Activated CD4-positive, alpha-beta T cell treated with anti-CD3 and anti-CD28 coated beads, Interleukin-2, Interleukin-4, amounts not matched to agents 100 ng/mL and 50 ng/mL, durations not matched to agents 16 hours and 8 hours (primary cell): ENCODE measurements at places on chromosomes 11 and 22.
A peak's percentile ranks its signal among the peaks of the same experiment; 100 is the strongest.

DNA sequence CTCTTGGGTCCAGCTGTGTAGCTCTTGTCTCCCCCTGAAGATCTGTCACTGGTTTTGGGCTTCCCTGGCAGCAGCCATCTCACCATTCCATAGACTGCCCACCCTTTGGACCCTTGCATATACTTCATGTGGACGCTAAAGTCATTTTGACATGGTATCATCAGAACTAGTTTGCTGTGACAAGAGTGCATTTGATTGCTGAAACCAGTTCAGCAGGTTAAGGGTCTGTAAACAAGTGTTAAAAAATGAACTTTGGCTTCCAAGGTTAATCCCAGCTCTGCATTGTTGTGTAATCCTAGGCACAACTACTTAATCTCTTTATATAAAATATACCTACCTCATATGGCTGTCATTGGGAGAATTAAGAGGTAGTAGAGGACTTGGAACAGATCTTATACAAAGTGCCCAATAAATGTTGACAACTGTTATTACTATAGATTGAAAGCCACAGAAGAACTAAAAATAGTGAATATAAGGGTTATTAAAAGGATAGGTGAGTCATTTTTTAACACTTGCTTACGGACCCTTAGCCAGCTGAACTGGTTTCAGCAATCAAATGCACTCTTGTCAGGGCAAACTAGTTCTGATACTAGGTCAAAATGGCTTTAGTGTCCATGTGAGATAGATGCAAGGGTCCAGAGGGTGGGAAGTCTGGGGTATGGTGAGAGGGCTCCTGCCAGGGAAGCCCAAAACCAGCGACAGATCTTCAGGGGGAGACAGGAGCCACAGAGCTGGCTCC is 29.4 kb downstream of the CCDC90B start:
- DNase-seq = no peak

DNA sequence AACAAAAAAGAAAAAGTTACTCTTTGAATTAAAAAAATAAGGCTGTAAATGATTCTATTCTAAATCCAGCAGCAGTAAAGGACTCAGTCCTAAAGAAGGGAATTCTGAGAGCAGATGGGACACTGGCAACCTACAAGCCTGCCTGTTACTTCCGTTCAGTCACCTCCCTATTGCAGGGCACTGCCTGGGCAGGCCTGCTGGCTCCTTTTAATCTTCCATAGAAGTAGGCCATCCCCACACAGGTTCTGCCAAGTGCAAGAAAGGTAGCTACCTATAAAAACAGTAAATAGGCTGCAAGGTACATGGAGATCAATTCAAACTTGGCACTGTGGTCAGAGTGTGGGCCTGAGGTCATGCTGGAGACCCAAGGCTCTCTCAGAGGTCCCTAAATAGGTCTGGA is 136.4 kb downstream of the TRIM44 start:
- no peak for DNase-seq

DNA sequence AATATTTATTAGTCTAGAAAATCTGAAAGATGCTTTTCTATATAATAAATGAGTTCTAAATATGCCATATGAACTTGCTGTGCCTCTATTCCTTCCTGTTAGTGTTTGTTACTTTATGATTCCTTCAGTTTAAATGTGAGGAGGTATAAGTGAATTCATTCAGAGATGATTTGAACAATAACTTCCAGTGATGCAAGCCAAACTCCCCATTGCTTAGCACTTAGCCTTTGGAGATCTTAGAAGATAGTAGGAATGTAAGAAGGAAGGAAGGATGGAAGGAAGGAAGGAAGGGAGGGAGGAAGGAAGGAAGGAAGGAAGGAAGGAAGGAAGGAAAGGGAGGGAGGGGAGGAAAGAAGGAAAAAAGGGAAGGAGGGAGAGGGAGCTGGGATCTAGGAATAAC is 25.1 kb downstream of the MMP13 start:
- no peak for DNase-seq

DNA sequence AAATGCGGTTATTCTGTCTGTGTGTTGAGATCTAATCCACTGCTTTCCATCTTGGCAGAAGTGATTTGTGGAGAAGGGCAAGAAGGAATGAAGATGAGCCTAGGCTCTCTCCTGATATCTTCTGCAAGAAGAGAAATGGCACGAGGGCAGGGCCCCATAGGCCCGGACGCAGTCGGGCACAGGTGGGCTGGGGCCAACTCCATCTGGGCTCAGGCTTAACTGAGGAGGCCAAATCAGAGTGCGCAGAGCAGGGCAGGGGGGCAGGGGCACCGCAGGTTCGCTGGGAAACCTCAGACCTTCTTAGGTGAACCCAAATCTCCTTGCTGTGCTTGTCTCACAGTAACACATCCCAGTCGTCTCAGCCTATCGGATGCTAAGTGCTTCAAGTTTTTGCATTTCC is 32.8 kb upstream of the BID start:
- DNase-seq = no peak

DNA sequence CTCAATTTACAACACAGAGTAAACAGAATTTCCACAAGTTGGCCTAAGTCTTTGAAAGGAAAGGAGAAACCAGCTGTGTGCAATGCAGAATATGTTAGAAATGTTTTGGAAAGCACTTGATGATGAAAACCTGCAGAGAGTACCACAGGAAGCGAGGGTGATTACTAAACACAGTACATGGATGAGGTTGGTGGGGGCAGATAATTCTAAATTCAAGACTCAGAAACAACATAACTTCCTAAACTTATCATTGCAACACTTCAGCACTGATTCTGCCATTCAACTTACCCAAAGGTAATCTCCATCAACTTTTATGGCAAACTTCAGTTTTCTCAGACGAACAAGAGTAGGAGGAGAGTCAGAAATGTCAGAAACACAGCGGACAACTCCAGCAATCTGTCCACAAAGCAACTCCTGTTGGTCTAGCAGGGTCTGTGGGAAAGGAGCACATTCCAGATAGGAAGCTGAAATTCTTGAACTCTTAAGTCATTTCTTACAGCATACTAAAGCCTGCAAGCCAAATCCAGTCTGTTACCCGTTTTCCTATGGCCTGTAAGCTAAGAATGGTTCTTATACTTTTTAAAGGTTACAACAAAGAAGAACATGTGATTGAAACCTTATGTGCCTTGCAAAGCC is 6.8 kb downstream of the HPS4 start:
- DNase-seq = peak; percentile 62

GRCh38 chr11:122107045-122107444 is 9.0 kb downstream of the BLID start:
- no peak for DNase-seq

- DNase-seq = no peak
These were observed 5.8 kb downstream of the RAB38 start for GRCh38 chr11:88169471-88169870.

DNA sequence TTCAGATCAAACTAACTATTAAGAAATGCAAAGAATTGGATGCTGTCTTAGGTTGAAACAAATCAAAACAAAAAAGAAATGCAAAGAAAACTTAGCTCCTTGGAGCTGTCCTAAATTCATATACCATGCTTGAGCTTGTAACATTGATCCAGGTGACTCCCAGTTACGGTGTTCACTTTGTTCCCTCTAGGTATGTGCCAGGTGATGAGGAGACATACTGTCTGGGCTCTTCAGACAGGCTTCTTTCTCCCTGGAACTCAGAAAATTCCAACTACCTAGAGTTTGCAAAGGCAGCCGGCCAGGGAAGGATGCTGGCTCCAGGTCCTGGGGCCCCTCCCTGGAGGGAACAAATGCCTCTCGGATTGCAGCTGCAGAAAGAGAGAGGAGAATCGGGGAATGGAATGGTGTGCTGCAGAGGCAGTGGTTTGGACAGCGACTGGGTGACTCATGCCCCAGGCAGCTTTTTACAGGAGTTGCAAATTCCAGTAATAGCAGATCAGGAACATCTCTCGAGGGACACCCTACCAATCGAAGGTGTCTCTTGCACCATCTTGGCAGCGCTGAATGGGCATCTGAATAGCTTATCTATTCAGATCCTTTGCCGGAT is 12.3 kb upstream of the ASPHD2 start:
- DNase-seq = no peak

DNA sequence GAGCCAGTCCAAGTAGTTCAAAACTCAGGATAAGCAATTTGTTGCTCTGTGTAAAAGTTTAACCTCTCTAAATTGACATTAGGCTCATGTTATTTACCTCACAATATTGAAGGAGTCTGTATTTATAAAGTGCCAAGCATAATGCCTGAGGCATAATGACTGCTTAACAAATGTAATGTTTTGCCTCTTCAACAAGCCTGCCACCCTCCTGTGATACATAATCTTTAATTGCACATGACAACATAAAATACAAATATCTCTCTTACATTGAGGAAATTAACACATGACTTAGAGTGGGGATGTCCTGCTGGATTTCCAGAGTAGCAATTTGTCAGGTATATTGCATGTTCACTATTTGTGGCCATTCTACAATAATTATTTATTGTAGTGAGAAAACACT is 469.2 kb upstream of the ANO5 start:
- DNase-seq = no peak

- no peak for DNase-seq
These were observed 47.9 kb downstream of the PPP6R3 start for GRCh38 chr11:68508425-68508824.

DNA sequence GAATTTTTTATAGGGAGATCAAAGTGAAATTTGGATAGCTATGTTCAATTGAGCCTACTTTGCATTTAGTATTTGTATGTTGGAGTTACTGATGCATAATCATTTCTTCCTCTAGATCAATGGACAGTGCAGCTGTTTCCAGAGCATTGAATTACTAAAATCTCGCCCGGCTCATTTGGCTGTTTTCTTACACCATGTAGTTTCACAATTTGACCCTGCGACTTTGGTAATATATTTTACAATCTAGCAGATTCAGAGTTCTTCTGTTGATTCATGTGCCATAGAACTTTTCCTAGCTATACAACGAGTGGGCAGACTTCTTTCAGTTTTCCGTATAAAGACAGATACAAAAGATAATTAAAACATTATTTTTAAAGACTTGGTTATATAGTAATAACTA is 70.0 kb upstream of the GRIK4 start:
- no peak for DNase-seq

DNA sequence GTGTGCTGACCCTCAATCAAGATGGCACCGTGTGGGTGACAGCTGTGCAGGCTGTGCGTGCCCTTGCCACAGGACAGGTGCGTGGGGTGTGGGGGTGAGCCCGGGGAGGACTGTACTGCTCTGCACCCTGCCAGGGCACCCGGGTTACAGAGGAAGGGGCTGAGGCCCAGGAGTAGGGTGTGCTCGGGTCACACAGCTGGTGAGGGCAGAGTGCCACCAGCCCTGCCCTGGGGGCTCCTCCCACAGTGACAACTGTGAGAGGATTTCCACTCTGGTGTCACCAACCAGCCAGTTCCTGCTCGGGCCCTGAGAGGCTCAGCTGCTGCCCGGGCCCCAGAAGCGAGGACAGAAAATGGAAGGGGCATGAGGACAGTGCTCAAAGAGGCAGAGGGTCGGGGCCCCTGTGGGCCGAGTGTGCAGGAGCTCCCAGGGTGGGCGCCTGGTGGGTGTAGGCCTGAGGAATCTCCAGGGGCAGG is 20.5 kb downstream of the TRMU start:
- no peak for DNase-seq

DNA sequence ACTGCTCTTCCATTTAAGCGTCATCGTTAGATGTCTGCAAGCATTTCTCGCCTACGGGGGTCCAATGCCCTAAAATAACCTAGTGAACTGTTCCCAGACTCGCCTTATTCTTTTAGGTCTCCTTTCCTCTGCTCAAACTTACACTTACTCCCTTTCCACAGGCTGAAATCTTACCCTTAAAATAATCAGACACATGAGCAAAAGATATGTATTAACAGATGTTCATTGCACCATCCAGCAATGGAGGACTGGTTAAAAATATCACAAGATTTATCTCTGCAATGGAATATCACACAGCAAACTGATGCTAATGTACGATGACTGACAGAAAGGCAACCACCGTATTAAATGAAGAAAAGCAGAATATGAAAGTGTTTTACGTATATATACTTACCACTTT is 1.6 kb upstream of the CSTF3 start:
- no peak for DNase-seq

- no peak for DNase-seq
These were observed 41.1 kb upstream of the CHRNA10 start for GRCh38 chr11:3712274-3712673.

- DNase-seq = no peak
These were observed 12.9 kb downstream of the MYEOV start for GRCh38 chr11:69306821-69307220.

DNA sequence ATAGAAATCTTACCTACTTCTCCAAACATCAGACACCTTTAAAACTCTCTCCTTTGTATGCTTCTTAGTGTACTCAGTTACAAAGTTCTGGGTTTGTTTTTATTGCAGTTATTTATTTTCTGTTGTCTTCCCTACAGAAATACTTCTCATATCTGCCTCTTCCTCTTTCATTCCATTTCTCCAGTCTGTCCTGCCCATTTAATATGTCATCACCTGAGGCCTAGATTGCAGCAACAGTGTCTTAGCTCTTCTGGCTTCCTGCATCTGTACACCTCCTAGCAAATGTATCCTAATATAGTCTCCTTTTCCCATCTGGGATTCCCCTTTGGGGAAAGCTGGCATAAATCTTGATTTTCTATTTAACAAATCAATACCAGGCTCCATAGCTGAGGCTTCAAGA is 34.9 kb upstream of the PCF11 start:
- DNase-seq = no peak

DNA sequence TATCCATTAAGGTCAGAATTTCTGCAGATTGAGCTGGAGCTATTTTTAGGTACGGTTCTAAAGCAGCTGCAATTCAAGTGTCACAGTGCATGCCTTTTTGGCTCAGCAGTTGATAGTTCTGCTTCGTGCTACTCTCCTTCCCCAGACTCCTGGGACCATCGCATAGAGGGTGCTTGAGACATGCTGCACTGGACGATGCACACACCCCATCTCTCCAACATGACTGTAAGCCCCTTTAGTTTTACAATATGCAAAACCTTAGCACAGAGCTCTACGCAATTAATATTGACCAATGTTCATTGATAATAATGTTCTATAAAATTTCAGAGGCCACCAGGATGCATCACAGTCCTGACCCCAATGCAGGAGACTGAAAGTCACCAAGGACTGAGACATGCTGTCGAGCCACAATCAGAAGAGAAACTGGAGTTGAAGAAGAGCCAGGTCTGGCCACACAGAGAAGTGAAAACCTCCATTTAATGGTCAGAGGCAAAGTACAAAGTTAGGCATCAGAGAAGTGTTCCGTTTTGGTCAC is 120.9 kb upstream of the ZC3H12C start:
- no peak for DNase-seq

GRCh38 chr11:84214557-84214956 is 928.4 kb upstream of the CCDC90B start:
- DNase-seq = no peak

DNA sequence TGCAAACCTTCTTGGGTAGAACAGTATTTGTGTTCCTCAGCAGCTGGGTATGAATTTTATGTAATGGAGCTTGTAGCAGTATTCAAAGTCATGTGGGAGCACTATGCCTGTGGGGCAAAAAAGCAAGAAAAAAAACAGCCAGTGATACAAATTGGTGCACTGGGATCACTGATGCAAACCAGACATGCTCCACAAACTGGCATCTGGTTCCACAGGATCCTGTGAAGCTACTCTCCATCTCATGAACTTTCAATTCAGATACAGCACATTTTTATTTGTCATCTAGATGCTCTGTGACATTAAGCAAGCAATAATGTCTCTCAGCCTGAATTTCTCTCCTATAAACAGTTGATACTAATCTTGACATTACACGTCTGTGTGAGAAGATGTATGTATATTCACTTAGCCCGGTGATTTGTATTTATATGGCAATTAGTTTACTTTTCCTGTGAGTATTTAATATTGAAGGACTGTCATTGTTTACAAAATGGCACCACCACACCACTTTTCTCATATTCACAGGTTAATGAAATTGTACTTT is 208.5 kb upstream of the GRIA4 start:
- no peak for DNase-seq
